ENCODE measurements at places on chromosomes 16 and 17.

DNA sequence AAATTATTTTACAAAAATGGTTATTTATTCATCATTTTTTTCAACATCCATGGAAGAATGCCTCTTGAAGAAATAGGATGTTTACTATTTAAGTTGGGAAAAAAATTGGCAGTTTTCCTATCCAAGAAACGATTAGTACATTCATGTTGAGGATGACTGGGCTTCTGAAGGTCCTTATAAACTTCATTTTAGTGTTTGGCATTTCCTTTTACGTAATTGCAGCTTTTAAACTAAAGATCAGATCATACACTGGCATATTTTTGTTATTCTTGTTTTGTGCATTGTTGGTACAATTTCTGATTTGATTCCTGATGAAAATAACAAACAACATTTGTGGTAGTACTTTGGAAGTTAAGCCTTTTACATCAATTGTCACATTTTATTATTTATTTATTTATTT, 11.5 kb downstream of the KCNJ16 start:
- H3K36me3 ChIP-seq: no peaks in the 10 kb centered on the region
- H3K4me1 ChIP-seq: peaks cover 4% of the 10 kb centered on the region
- no peaks in the 10 kb centered on the region for H3K27me3 ChIP-seq
- no peak for DNase-seq
- H3K27ac ChIP-seq: no peak overlapping the region
- H3K4me3 ChIP-seq: no peak overlapping the region

DNA sequence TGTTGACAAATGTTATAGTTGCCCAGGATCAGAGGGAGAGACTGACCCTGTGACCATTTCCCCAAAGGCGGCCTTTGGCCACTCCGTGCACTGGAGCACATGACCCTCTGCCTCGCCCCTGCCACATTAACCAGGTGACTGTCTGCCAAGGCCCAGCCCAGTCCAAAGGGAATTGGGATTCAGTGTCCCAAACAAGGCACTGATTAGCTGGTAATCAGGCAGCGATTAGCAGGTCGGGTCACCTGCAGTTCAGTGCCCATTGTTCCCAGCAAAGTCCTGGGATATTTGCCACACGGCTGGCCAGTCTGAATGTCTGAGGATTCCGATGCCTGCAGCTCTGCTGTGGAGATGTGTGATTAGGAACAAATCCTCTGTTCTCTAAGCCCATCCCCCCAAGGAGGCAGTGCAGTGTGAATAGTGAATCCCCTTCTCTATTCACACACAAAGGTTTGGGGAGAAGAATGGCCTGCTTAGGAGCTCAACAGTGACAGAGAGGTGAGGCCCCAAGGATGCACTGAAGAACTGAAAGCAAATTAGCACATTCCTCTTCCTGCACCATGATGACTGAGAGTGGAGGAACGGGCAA, 123.1 kb upstream of the MAF start:
- no peak for DNase-seq
- no peak overlapping the region for H3K4me3 ChIP-seq
- peaks cover 4% of the 10 kb centered on the region for H3K4me1 ChIP-seq
- no peaks in the 10 kb centered on the region for H3K36me3 ChIP-seq
- H3K27me3 ChIP-seq: no peaks in the 10 kb centered on the region
- H3K27ac ChIP-seq: no peak overlapping the region

- H3K4me1 ChIP-seq: no peaks in the 10 kb centered on the region
- no peak overlapping the region for H3K27ac ChIP-seq
- DNase-seq: no peak
These were observed 1265.1 kb upstream of the CDH8 start for GRCh38 chr16:63301349-63301748.

DNA sequence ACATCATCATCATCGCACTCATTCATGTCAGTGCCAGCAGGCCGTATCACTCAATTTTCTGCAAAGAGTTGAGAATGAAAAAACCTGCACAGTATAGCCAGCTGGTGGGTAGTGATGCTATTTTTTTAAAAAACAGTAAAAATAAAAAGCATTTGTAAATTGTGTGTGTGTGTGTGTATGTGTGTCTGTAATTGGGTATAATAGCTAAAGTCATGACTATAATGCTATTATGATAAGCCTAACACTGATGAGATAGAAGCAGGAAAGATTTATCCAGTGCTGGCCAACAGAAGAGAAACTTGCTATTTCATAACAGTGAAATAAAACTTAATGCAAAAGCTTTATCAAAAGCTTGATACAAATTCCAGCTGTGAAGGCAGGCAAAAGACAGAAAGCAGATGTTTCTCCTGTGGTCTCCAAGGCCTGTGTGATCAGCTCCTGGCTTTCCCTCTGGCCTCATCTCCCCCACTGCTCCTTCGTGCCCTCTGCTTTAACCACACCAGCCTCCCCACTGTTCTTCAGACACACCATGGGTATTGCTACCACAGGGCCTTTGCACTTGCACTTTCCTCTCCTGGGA, 206.2 kb upstream of the IRX5 start:
- H3K4me1 ChIP-seq: no peaks in the 10 kb centered on the region
- no peaks in the 10 kb centered on the region for H3K36me3 ChIP-seq
- no peaks in the 10 kb centered on the region for H3K27me3 ChIP-seq
- no peak overlapping the region for H3K4me3 ChIP-seq
- H3K27ac ChIP-seq: no peak overlapping the region
- DNase-seq: no peak
